Renal cortex interstitium (tissue), 15 donors: ENCODE measurements at places on chromosomes 2 and 18. TPM values are rescaled to one million over a fixed set of nuclear protein-coding genes. Genes with fewer than 3 reads are reported as not detected.

- no peak for DNase-seq
Measured at GRCh38 chr2:64157792-64158191, 13.6 kb upstream of the PELI1 start.

- DNase-seq: no peak
Measured at GRCh38 chr2:235864733-235865515, 303.3 kb downstream of the GBX2 start.

The CROCC2 gene
- polyA plus RNA-seq: 0.06 TPM

The ANKRD29 gene
- 0.72 TPM for polyA plus RNA-seq

The ING5 gene
- polyA plus RNA-seq: 54.5 TPM

DNA sequence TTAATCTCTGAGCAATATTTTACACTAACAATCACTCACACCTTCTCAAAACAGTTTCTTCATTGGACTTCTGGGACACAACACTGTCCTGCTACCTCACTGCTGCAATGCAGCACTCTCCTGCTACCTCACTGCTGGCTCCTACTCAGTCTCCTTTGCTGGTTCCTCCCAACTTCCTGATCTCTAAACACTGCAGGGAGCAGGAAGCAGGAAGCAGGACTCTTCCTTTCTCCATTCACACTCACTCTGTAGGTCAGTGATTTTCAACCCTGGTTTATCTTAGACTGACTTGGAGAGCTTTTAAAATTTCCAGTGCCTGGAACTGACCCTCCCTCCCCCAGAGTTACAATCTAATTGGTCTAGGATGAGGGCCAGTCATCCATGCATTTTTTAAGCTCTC, 243.4 kb upstream of the RBBP8 start:
- DNase-seq: no peak

- no peak for DNase-seq
Measured at GRCh38 chr2:86372133-86372532, 34.7 kb upstream of the REEP1 start.

GRCh38 chr2:211351987-211352386, 795.6 kb downstream of the CPS1 start:
- no peak for DNase-seq

DNA sequence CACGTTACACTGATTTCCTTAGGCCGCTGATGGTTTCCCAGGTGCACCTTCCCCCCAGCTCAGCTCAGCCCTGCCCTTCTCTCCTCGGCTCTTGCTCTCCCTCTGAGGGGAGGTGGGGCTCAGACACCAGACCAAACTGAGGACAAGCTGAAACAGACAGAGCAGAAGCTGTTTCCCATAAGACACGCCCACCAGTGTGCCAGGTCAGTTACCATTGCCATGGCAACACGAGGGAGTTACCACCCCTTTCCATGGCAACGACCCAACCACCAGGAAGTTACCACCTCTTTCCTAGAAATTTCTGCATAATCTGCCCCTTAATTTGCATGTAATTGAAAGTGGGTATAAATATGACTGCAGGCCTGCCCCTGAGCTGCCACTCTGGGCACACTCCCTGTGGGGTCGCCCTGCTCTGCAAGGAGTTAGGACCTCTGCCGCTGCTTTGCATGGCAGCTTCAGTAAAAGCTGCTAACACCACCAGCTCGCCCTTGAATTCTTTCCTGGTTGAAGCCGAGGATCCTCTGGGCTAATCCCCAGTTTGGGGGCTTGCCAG, 120.9 kb upstream of the SMIM21 start:
- DNase-seq: no peak

GRCh38 chr2:204234879-204235278, 298.3 kb downstream of the ICOS start:
- no peak for DNase-seq

- DNase-seq: no peak
Measured at GRCh38 chr2:55418072-55418471, 1.6 kb downstream of the CCDC88A start.

DNA sequence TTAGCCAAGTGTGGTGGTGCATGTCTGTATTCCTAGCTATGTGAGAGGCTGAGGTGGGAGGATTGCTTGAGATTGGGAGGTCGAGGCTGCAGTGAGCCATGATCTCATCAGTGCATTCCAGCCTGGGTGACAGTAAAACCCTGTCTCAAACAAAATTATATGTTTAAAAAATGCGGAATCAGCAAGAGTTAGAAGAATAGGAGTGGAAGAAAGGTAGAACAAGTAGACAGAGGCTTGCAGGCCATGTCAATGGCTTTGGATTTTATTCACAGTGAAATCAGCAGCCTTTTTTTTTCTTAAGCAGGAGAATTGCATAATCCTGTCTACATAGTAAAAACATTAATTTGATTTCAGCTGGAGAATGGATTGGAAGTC, 7.8 kb upstream of the MTLN start:
- no peak for DNase-seq

The ADNP2 gene
- polyA plus RNA-seq: 24.3 TPM

- no peak for DNase-seq
Measured at GRCh38 chr2:240903191-240904060, 2.7 kb upstream of the CROCC2 start.

DNA sequence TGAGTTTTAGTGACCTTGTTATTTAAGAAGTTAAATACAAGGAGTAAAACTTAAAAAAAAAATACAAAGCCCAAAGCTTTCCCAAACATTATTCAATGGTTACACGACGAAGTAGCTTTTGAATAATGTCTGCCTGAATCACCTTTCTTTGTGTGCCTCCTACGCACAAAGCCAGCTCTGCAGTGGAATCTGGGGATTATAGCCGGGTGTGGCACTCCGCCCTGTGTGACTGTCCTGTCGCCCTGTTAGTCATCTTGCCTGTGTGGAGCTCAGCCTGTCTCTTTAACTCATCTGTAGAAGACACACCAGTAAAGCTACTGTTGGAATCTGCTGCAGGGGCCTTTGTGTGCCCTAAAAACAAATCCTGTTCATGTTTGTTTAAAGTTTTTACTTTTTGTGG, 79.4 kb upstream of the TCF7L1 start:
- DNase-seq: no peak

DNA sequence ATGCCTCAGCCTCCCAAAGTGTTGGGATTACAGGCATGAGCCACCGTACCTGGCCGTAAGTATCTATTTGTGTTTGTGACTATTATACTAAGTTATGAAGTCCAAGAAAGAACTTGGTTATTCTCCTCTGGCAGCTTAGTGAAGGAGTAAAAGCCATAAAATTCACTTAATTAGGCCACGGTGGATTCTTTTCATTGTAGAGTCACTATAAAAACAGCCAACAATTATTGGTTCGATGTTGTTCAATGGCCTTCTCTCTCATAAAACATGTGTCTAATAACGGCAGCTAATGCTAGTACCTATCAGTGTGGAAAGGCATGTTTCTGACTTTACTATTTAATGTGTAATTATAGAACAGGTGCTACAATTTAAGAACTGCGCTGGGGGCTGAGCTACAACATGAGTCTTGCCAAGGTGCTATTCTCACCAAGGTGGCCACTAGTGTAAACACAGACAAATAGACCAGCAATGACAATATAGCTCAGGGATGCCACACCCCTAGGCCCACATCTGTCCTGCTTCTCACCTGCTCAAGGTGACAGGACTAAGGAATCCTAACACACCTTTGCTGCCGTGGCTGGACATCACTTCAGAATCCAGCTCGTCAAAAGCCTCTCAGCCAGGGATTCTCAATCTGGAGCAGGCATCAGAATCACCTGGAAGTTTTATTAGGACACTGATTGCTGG, 17.2 kb downstream of the ATP8B1 start:
- DNase-seq: no peak

DNA sequence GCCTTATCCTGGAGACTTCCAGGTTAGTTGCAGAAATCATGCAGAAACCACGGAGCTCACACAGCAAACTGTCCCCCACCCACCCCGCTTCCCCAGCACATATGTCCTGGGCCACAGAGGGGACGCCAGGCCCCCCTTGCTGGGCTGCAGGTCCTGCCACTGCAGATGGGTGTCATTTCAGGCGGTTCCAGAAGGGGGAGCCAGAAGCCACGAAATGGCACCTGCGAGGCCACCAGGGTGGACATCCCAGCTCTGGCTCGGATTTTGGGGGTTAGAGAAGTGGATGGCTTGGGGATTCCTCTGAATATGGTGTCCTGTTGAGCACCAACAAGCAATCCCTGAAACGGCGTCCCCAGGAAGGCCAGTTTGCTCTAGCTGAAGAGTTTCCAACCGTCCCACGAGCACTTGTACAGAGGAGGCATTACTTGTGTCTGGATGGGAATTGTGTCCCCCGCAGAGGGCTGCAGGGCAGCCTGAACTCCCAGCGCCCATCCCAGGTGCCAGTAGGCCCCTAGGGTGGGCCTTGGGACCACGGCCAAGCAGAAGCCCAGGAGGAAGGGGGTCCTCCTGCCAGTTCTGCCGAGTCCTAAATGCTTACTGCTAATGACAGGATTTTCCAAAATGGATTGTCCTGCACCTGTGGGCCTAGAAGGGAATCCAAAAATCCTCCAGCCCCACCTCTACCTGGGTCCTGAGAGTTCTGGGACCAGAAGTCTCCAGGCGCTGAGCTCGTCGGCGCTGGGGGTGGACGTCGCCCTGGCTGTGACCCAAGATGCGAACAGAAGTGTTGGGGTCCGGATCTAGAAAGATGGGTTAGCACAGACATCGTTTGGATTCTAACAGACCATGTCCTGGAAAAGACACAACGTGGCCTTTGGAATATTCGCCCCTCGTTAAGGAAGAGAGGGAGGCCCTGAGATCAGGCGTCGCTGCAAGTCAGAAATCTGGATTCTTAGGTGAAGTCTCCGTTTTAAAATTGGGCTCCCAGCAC, 14.6 kb upstream of the NFATC1 start:
- no peak for DNase-seq

GRCh38 chr2:121408641-121409040, 122.0 kb upstream of the RNU4ATAC start:
- DNase-seq: no peak

DNA sequence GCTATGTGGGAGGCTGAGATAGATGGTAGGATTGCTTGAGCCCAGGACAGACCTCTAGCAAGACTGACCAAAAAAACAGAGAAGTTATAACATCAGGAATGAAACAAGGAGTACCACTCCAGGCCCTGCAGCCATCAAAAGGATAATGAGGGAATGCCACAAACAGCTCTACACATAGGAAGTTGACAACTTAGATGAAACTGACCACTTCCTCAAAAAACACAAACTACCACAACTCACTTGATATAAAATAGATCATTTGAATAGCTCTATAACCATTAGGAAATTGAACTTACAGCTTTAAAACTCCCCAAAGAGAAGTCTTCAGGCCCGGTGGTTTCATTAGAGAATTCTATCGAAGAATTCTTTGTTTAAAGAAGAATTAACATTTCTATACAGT, 12.9 kb upstream of the ESPNL start:
- no peak for DNase-seq

DNA sequence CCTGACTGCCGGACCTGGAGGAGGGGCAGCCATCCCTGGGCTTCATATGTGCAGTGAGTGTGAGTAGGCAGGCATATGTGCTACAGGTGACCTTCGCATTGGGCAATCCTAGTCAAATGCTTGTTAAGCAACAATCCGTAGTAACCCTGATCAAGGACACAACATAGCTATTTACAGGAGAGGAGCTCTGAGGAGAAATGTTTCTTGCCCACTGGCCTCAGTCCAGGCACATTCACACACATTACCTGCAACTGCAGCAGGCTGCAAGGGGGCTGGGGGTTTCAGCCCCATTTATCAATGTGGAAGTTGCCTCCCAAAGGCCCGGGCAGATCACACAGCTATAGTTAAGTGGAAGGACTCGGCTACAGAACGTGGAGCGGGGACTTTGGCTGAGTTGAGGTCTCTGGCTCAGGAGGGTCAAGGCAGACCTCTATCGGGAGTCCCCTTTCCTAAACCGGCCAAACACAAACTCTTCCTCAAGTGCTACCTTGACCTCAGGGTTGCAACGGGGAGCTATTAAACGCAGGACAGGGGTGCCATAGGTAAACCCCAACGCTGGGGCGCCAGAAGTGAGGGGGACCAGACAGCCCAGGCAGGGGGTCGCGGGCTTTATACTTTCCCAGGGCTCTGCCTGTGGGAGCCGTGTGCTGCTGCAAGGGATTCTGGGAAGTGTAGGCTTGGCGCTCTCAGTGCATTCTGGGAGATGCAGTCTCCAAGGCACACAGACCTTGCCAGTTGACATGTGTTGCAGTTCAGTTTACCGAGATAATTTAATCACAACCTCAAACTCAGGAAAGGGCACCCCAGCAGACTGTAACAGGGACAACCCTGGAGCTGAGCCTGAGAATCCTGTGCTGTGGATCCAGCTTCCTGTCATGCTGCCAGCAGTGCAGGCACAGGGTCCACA, 9.4 kb downstream of the KHK start:
- no peak for DNase-seq

GRCh38 chr2:82652117-82652516, 1807.0 kb downstream of the SUCLG1 start:
- DNase-seq: no peak
